ENCODE measurements at places on chromosomes 16 and 17.

DNA sequence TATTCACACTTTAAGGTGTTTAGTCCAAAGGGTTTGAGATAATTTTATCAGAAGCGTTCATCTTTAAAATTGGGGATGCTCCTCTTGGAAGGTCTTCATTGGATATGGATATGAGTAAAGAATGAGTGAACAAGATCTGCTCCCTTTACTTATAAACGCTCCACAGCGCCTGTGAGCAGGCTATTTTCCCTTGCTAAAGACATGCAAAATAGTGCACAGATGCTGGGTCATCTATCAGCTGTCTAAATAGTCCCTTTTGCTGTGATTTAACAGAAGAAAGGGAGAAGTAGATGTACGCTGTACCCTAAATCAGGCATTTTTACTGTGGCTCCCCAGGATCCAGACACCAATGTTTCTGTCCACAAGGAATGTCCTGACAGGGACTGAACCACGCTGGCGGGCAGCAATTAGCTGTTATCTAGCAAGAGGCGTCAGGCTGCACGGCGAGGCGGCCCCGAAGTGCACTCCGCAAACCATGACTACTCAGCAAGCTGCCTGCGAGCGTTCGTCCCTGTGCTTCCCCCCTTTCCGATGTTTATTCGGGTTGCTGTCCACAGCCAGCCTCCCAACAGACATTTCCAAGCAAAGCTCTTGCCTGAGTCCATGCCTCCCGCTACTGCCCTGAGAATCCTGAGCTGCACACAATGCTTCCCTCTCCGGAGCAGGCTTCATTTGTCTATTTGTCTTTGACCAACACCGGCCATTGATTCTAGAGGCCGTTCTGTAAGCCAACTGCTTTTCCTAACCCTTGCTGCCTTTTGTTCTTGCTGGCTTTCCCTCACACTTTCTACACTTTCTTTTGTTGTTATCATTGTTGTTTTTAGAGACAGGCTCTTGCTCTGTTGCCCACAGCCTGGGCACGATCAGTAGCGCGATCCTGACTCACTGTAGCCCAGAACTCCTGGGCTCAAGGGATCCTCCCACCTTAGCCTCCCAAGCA is 55.7 kb upstream of the CNEP1R1 start:
- DNase-seq = no peak

- no peak for DNase-seq
Measured at GRCh38 chr17:65370669-65371131, 190.7 kb downstream of the AXIN2 start.

DNA sequence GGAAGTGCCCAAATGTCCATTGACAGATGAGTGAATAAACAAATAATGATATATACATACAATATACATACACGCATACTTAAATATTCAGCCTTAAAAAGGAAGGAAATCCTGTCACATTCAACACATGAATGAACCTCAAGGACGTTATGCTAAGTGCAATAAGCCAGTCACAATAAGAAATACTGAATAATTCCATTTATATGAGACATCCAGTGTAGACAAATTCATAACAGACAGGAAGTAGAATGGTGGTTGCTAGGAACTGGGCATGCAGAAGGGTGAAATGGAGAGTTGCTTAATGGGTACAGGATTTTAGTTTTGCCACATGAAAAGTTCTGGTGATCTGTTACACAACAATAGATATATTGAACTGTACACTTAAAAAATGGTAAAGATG is 8.8 kb upstream of the ITGB4 start:
- no peak for DNase-seq

DNA sequence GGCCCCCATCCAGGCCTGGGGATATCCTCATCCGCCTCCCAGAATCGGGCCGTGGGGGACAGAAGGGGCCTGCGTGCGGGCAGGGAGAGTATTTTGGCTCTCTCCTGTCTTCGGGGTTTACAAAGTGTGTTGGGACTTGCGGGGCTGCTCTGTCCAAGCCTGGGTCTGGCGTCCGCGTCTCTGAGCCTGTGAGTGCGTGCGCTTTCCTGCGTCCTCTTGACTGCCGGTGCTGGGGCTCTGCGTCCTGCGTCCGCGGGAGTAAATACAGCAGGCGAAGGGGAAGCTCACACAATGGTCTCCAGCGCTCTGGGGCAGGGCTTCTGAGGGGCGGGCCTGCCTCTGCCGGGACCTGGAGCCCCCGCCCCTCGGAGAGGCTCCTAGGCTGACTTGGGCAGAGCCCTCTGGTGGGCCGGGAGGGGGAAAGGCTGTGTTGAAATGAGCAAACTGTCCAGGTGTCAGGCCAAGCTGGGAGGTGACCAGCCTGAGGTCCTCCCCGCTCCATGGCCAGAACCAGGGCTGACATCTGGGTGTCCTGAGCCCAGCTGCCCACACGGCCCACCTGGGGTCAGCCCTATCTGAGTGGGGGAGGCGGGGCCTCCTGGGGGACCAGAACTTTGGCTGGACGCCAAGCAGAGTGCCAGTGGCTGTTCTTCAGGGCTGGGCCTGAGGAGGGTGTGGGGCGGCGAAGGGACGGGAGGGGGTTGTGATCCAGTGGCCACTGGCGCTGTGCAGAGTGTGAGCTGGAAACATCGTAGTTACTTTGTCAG is 233.6 kb downstream of the SEC14L1 start:
- no peak for DNase-seq

DNA sequence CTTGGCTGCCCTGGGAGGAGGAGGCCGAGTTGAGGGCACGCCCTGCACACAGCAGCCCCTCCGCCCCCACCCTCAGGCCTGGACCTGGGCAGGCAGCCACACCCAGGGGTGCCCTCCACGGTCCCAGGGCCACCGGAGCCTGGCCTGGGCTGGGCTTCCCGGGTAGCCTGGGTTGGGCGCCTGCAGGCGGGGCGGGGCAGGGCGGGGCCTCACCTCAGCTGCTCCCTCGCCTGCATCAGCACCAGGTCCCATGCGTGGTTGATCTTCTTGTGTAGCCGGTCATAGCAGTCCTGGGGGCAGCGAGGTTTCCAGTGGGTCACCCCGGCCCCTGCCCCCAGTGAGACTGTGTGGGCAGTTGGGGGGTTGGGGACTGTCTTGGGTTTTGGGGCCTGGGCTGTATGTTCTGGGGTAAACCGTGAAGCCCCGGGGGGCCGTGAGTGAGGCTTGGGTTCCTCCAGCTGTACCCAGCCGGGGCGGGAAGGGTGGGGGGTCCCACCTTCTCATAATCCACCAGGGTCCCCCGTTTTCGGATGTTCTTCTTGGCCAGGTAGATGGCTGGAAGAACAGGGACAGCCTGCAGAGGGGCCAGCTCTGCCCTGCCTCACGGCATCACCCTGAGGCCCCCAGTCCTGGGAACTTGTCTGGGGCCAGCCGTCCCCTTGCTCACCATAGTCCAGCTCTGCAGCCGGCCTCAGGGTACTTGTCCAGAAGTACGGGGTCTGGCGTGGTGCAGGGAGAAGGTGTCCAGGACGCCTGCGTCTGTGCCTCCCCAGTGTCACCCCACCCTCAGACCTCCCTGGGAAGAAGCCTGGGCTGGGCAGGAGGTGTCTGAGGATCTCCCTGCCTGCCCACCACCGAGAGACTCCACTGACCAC is 2.0 kb downstream of the RGS11 start:
- DNase-seq = no peak

DNA sequence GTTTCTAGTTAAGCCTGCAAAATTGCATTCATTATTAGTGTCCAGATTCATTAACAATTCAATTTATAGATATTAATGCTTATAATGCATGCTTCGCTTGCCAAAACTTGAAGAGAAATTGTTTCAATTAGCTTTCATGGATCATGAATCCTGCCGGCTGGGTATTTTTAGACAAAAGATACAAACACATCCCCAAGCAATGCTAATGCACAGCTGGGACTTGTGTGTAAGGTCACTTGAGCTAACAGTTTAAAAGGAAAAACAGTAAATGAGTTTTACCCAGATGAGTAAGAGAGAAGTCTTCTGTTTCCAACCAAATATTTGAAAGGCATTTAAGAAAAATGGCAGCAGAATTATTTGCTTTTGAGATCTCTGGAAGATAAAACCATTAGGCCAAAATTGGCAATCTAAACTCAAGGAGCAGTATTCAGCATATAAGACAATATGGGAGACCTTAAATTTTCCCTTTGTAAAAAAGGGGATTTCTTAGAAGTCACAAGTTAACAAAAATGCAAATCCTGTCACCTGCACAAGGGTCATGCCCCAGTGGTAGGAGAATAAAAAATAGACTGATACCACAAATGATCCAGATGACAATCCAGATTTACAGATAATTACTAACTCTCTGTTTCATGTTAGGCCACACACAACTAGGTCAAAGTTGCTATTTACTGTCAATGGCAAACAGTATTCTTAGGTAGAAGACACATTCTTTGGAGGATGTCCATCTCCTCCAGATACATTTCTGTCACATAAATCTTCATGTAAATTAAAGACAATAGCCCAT is 418.4 kb upstream of the PMFBP1 start:
- no peak for DNase-seq

- no peak for DNase-seq
Measured at GRCh38 chr16:79004309-79004708, 596.2 kb downstream of the MAF start.

DNA sequence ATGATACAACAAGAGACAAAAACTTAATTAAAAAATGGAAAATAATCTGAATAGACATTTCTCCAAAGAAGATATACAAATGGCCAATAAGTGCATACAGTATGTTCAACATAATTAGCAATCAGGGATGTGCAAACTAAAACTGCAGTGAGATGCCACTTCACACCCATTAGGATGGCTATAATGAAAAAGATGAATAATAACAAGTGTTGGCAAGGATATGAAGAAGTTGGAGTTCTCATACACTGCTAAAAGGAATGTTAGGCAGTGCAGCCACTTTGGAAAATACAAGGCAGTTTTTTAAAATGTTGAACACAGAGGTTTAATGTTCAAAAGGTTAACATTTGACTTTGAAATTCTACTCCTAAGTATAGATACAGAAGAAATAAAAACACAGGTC is 69.8 kb downstream of the PCTP start:
- DNase-seq = no peak

- DNase-seq = no peak
Measured at GRCh38 chr16:27103954-27104353, 37.2 kb downstream of the C16orf82 start.

- DNase-seq = no peak
Measured at GRCh38 chr16:61897657-61898056, 138.6 kb downstream of the CDH8 start.

DNA sequence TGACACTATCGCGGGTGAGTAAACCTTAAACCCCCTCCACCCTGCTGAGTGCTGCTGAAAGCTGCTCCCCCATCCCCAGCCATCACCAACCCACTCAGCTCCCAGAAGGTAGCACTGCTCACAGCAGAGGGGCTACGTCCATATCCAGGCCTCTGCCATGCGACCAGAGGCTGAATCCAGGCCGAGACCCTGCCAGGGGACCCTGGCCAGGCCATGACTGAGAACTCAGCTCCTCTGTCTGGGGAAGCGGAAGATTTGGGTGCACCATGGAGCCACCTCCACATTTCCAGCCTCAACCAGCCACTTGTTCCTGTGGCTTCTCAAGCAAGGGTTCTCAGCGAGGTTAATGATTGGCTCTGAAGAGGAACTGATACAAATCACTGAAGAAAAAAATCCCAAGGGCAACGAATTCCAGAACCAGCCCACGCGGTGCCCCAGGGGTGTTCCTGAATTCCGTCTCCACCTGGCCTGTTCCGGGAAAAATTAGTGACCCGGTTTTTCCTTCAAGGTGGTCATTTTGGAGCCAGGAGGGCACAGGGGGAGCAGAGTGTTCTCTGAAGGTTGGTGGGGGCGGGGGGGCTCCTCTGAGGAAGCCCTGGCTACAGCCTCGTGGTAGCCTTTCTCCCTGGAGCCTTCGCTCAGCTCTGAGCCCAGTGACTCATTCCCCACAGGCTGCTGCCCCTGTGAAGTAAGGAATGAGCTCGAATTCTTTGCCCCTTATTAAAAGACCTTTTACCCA is 9.3 kb upstream of the SLC16A5 start:
- DNase-seq = no peak

DNA sequence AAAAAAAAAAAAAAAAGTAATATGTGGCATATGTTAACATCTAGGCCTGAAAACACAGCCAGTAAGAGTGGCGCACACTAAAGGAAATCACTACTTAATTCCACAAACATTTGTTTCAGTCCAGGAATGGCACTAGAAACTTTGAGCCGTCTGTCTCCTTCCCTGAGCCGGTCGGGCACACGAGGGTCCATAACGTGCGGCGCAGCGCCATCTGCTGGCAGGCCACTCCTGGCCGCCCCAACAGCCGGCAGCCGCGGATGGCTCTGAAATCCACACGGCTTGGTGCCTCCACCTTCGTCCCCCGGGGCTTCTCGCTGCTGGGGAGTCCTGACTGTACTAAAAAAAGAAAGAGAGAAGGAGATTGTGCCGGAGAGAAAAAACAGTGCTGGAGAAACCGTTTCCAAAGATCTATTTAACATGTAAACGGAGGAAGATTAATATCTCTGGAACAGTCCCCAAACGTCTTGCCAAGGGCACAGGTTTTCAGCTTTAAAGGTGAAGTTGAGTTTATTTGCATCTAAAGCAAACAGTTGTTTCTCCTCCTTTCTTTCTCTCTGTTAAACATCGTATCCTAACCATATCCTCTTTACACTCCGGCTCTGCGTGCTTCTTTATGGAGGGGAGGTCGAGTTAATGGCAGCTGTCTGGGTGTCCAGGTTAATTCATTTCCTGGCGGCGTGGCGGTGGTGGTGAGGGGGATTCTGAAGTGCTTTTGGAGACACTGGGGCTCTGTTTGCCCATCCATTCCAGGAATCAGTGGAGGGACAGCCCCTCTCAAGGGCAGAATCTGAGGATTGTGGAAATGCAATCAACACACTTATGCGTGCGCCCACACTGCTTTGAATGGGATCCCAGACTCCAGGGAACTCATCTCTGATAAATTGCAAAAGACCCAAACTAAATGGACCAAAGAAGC is 611.3 kb upstream of the SALL1 start:
- DNase-seq = peak; percentile 20

DNA sequence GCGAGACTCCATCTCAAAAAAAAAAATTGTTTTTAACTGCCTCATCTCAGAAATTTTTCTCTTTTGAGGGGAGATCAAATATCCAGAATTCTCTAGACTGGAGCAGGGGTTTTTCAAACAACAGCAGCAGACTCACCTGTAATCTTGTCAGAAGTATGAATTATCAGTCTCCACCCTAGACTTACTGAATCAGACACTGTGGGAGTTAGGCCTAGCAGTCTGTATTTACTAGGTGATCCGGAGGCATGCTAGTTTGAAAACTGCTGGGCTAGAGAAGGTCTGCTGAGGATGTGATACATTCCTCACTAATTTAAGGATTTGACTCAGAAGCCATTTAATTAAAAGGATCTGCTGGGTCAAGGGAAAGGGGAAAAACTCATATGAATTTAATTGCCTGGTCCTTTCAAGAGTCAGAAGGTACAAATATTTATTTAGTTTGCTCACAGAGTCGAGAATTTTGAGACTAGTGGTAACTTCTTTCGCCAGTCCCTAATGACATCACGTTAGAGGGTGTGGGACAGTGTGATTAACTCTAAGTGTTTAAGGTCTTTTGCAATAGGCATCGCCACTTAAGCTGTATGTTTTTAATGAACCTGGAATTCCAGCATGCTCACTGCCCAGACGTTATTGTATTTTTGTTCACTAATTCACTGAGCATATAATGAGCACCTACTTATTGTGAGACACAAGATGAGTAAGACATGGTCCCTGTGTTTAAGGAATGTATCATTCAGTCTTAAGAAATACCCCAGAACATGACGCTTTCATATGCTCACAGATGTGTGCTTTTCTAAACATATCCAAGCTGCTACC is 14.2 kb downstream of the ATP6V0A1 start:
- no peak for DNase-seq

- DNase-seq = no peak
Measured at GRCh38 chr17:80892019-80892855, 99.4 kb upstream of the CHMP6 start.

- DNase-seq = no peak
Measured at GRCh38 chr16:83348991-83349390, 458.8 kb upstream of the HSBP1 start.
